Stimulated activated CD4-positive, alpha-beta T cell treated with anti-CD3 and anti-CD28 coated beads, Interleukin-4, amount 100 ng/mL, for 24 hours (primary cell): ENCODE measurements at places on chromosomes 2 and 18.

- DNase-seq, result no peak
Measured at GRCh38 chr18:51330148-51330547, 132.7 kb upstream of the MEX3C start.

DNA sequence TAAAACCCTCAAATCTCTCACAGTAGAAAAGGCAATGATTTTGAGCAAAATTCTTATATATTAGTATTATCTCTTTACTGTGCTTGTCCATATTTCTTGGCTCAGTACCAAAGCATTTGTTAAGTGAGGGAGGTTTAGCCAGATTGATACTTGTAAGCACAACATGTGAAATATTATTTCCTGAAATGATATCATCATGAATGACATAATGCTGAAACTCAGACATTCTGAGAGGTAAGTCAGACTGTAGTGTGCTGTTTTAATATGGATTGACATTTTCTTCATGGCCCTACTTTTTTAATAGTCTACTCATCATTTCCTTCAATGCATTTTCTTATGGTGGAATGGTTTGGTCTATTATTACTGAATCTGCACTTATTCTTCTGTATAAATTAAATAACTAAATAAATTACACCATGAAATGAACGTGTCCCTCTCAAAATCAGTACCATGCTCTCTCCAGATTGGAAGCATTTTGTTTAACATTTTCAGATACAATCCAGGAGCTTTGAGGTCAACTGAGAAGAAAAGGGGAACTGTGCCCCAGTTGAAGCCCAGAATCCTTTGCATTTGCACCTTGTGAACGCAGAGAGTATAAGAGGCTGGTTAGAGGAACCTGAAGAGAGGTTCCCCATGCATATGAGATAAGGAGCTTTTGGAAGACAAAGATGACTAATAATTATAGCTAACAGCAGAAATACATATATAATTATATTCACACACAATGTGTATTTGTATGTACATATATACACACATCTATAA lies 50.1 kb upstream of the CRACDL start:
- DNase-seq, result no peak

GRCh38 chr2:220227266-220227920 lies 600.0 kb downstream of the SLC4A3 start:
- no peak for DNase-seq

GRCh38 chr18:42813570-42813969 lies 301.9 kb downstream of the RIT2 start:
- no peak for DNase-seq

GRCh38 chr2:132577686-132578085 lies 92.3 kb downstream of the LYPD1 start:
- no peak for DNase-seq

- DNase-seq, result no peak
Measured at GRCh38 chr2:11677136-11678055, 7.4 kb upstream of the NTSR2 start.

DNA sequence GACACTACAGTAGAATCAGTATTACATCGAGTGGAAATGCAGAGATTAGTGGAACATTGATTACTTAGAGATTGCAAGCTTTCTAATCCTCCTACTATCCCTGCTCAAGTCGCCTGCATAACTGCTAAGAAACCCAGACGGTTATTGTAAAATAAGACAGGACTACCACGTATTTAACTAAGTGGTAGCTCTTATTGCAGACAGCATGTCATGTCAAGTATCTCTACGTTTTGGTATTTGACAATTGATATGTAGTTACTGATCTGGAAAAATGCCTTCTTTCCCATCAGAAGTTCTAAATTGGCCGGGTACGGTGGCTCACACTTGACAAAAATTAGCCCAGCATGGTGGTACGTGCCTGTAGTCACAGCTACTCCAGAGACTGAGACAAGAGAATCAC lies 404.1 kb downstream of the CBLN2 start:
- no peak for DNase-seq

GRCh38 chr2:143142598-143142997 lies 13.4 kb downstream of the ARHGAP15 start:
- DNase-seq, result no peak

DNA sequence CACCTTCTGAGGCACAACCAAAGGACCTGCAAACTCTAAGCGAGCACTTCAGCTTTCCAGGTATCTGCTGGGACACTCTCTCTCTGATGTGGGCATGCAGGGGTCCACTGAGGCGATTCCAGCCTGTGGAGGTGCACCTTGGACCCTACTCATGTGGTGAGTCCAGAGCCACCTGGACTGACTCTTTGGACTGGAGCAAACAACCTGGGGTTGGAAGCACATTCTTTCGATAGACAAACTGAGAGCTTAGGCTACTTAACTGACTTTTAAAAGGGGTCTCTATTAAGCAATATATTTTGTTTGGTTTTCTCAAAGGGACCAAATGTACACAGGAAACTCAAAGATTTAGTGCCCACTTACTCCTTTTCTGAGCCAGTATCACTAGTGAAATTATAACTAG lies 51.6 kb downstream of the FRZB start:
- no peak for DNase-seq

GRCh38 chr2:8119782-8120505 lies 561.9 kb upstream of the ID2 start:
- DNase-seq, result no peak

DNA sequence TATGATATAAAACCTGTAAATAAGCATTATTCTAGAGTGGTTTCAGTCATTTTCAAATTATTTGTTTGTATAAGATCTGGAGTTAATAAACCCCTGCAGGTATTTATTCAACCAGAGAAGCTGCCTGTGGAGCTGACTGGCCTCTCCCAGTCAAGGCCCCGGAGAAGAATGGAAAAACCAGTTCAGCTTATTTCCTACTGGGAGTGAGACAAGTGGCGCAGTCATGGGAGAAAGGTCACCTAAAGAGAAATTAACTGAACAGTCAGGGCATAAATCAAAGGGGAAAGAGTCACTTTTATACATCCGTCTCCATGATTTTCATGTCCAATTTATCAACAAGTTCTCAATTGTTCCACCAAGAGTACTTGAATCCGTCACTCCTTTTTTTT lies 240.9 kb downstream of the RNF152 start:
- no peak for DNase-seq

DNA sequence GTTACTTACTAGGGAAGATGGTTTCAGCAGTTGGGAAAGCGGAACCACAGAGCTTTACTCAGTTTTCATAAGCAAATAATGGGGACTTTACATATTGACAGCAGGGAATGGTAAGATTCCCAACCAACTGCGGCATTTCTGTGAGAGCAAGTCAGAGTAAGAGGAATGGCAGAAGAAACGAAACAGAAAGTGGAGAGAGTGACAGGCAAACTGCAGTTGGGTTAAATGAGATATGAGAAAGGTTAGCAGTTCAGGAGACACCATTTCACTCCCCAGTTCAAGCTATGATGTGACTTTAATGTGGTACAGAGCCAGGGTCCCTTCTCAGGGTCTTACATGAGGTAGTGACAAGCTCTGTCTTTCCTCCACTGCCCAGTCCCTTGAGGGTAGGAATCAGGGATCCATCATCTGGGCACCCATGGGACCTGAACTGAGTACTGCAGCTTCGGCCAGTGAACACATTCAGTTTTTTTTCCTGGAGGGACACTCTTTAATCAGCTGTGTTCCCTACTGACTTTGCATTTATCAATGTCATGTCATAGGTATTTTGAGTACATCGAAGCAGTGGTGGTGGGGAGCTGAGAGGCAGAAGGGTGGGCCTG lies 33.0 kb upstream of the GREB1 start:
- DNase-seq, result no peak

GRCh38 chr18:251572-251971 lies 16.3 kb downstream of the THOC1 start:
- DNase-seq, result no peak

DNA sequence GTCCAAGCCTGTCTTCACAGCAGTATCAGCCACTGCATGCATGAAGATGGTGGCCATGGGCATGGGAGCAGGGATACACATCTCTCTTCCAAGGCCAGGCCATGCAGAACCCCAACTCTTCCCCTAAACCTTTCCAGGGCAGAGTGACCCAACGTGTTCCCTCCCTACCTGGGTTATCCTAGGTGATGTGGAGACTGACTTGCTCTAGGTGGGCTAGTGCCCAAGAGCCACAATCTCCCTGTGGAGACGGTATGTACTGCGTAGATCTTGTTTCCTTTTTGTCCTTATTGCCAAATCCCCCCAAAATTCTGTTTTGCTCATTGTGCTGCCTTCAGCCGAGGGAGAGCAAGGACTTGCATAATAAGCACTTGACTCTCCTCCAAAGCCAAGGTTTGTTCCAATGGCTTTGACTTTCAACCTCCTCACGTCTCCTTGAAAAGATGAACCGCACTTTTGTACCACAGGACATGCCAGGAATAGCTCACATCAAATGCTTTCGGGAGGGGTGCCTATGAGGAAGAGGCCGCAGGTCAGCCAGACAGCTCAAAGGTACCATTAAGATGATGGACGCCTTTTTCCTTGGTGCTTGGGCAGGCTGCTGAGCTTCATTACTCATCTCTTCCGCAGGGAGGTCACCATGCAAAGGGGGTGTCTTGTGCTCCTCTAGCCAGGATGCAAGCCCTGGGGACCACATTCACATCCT lies 76.2 kb upstream of the GLI2 start:
- no peak for DNase-seq

GRCh38 chr18:59628995-59629394 lies 68.2 kb downstream of the CCBE1 start:
- DNase-seq, result no peak

- no peak for DNase-seq
Measured at GRCh38 chr18:64180617-64181016, 31.7 kb upstream of the LINC00305 start.

- DNase-seq, result no peak
Measured at GRCh38 chr2:168465594-168465993, 9.5 kb downstream of the CERS6 start.

- DNase-seq, result no peak
Measured at GRCh38 chr18:45999536-45999935, 32.4 kb upstream of the EPG5 start.

GRCh38 chr2:27174638-27175037 lies 25.8 kb downstream of the TCF23 start:
- DNase-seq, result no peak

DNA sequence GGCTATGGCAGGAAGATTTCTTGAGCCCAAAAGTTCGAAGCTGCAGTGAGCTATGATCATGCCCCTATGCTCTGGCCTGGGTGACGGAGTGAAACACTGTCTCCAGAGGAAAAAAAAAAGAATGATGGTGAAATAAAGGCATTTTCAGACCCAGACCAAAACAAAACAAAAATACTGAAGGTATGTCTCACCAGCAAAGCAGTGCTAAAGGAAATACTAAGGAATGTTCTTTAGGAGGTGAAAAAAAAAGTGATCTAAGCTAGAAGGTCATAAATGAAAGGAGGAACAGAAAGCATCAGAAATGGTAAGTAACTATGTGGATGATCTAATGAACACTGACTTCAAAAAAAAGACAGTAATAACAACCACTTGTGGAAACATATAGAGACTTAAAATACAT lies 18.7 kb downstream of the SS18 start:
- DNase-seq, result no peak

DNA sequence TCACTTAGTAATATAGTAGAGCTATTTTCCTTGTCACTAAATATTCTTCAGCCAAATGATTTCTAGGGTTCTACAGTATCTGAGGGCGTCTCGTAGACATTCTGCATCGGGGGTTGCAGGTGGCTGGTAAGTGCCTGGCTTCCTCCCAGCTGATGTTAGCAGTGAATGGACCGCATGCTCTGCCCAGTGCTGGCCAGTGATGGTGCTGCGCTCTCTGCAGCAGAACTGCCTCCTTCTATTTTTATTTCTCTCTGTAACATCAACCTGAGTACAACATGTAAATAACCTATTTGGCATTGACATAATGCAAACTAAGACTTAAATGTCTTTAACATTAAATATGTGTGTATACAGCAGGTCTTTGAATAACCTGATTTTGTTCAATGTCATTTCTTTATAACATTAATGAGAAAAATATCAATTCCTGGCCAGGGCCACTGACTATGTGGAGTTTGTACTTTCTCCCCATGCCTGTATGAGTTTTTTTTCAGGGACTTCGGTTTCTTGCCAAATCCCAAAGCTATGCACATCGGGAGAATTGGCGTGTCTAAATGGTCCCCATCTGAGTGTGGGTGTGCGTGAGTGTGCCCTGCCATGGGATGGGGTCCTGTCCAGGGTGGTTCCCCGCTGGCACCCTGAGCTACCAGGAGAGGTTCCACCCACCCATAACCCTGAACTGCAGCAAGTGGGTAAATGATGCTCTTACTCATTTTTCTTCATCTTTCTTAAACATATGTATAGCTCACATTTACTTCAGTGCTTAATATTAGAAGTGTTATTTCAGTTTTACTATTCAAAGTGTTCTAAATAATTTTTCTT lies 278.2 kb upstream of the EPAS1 start:
- no peak for DNase-seq

DNA sequence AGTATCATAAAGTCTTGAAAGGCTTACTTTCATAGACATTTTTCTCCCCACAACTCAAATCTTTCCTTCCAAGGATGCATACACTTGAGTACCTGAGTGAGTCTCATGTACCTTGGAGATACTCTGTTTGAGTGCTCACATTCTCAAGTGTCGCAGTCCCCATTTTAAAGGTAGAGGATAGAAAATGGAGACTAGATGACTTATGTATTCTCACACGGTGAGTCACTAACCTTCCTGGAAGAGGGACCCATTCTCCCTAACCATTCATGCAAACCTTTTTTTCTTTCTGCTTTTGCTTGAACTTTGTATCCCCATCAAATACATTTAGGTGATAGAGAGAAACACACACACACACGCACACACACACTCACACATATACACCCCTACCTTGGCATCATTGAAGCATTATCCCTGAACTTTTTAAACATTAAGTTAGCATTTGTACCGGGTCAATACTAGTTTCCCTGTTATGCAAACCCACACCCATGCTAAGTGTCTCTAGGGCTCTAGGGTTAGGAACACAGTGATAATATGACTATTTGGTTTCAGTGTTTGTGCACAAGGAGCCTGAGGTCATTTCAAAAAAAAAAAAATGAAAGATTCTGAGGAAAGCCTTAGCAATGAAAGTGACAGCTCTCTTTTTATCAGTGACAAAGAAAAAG lies 236.2 kb downstream of the IKZF2 start:
- no peak for DNase-seq

DNA sequence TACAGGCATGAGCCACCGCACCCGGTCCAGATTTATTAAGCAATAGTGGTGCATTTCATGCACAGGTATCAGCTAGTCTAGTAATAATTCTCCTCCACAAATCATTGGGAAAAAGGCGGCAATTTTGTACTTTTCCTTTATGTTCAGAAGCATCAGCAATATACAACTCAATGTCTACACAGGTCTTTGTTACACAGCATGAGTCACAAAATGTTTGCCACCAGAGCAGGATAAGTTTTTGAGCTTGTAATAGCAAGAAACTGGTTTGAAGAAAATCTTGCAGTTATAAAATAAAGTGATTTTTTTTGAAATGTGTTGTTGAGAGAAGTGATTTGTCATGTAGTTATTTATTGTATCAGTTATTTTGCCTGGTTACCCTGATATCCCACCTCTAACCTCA lies 4.8 kb upstream of the ITPRIPL1 start:
- DNase-seq, result no peak

- no peak for DNase-seq
Measured at GRCh38 chr2:97707362-97708047, 5.9 kb upstream of the ZAP70 start.

GRCh38 chr18:70334728-70335329 lies 46.0 kb downstream of the SOCS6 start:
- DNase-seq, result no peak
